ENCODE measurements at places on chromosomes 3 and 15.
A peak's percentile ranks its signal among the peaks of the same experiment; 100 is the strongest.

GRCh38 chr3:122003606-122004005, 18.4 kb downstream of the ILDR1 start:
- DNase-seq, result no peak

GRCh38 chr3:167876620-167877281, 141.2 kb downstream of the SERPINI1 start:
- DNase-seq, result peak; percentile 16

- no peak for DNase-seq
Measured at GRCh38 chr15:62711691-62712454, 330.7 kb upstream of the TPM1 start.

DNA sequence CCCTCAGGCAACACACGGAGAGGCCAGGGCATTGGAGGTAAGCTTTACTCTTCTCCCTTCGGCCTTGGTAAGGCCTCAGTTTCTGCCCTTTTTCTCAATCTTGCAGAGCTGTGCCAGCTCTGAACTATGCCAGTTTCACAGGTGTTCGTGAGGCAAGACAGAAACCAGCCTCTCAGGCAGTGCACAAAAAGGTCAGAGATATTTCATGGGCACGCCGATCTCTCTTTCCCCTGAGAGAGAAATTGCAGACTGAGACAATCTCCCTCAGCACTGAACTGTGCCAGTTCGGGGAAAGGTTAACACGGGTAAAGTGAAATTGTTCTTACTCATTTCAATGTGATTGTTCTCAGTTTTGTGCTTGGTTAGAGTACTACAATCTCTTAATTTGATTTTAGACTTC, 88.5 kb downstream of the GMNC start:
- no peak for DNase-seq

DNA sequence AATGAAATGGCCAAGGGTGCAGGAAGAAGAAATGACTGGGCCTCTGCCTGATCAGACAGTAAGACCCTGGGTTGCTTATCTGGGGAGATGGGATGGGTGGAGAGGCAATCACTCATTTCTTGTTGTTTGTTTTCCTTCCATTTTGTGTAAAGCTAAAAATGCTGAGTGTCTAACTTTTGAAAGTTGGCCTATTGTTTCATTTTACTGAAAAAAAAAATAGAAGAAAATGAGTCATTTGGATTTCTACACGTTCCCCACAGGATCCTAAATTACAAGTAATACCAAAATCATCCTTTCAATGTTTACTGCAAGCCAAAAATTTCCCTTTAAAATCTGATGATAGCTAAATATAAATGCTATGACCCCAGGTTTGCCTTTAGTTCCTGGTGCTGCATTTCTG, 30.6 kb downstream of the PTX3 start:
- DNase-seq, result no peak

GRCh38 chr3:126417515-126417914, 22.8 kb downstream of the CFAP100 start:
- DNase-seq, result no peak

DNA sequence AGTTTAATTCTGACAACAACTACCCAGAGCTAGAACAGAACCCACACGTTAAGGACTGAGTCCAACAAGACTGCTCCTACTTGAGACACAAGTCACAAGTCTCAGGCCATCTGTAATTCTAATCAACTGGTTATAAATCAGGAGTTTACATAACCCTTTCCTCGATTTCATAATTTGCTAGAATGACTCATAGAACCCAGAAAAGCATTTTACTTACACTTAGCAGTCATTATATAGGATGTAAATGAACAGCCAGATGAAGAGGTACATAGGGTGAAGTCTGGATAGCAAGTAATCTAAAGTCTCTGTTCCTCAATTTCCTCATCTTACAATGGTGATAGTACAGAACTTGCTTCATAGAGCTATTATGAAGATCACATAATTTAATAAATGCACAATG, 1018.2 kb downstream of the DIPK2A start:
- no peak for DNase-seq

GRCh38 chr3:52374173-52374572, 58.1 kb downstream of the DNAH1 start:
- DNase-seq, result no peak

DNA sequence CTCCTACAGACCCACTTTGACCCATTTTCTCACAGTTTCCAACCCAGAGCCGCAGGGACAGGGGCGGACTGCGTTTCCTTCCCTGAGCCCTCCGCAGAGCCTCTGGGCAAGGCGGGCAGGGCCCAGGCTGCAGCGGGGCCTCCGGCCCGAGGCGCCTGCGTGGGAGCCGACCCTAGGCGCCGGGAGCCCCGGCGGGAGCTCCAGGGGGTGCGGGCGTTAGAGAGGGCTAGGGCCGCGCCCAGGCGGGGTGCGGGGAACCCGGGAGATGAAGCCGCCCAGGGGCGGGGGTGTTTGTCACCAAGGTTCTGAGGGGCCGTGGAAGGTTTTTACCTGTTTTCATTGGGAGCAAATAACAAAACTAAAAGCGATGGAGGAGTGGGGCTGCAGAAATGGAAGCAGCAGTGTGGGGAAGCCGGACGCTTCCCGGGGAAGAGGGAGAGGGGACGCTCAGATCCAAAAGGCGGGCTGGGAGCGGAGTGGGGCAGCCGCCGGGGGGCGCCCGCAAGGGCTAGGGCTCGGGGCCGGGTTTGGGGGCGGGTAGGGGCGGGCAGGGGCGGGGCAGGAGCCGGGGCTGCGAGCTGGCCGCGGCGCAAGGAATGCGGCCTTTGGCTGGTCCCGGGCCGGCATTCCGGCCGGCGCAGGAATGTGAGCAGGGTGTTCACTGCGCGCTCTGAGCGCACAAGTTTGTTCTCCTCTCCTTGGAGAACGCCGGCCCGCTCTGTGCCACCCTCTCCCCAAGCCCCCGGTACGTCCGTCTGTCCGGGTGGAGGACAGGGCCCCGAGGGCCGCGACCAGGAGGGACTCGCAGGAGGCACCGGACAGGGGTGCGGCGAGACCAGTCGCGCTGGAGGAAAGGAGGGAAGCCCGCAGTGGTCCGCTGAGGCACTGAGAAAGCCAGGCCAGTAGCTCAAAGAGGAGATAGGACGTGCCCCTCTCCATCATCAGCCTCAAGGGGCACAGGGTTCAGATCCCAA, 61.1 kb downstream of the AMOTL2 start:
- no peak for DNase-seq

DNA sequence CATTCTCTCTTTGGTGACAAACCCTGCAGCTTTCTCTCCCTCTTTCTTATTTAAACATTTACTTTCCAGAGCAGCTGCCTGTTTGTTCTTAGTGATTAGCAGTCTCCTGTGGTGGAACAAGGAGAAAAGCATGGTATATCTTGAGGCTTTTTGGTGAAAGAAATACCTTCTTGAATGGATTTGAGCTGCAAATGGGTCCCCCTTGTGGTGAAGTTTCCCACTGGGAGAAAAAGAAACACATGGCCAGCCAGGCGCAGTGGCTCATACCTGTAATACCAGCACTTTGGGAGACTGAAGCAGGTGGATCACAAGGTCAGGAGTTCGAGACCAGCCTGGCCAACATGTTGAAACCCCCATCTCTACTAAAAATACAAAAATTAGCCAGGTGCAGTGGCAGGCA, 48.3 kb upstream of the ACP3 start:
- DNase-seq, result no peak

- DNase-seq, result no peak
Measured at GRCh38 chr3:114884213-114884923, 262.7 kb downstream of the ZBTB20 start.

GRCh38 chr3:138937690-138938055, 9.3 kb downstream of the FOXL2 start:
- DNase-seq, result no peak

GRCh38 chr3:63900459-63900858, 11.7 kb downstream of the SCAANT1 start:
- no peak for DNase-seq

GRCh38 chr3:901953-902778, 190.7 kb upstream of the CNTN6 start:
- DNase-seq, result no peak

All from NCI-H446 (cell line).